Stimulated activated naive CD8-positive, alpha-beta T cell treated with anti-CD3 and anti-CD28 coated beads, Interleukin-15, Interleukin-2, amounts not matched to agents 100 U/mL and 50 U/mL, for 24 hours (primary cell): ENCODE measurements at places on chromosomes 2 and 18.

DNA sequence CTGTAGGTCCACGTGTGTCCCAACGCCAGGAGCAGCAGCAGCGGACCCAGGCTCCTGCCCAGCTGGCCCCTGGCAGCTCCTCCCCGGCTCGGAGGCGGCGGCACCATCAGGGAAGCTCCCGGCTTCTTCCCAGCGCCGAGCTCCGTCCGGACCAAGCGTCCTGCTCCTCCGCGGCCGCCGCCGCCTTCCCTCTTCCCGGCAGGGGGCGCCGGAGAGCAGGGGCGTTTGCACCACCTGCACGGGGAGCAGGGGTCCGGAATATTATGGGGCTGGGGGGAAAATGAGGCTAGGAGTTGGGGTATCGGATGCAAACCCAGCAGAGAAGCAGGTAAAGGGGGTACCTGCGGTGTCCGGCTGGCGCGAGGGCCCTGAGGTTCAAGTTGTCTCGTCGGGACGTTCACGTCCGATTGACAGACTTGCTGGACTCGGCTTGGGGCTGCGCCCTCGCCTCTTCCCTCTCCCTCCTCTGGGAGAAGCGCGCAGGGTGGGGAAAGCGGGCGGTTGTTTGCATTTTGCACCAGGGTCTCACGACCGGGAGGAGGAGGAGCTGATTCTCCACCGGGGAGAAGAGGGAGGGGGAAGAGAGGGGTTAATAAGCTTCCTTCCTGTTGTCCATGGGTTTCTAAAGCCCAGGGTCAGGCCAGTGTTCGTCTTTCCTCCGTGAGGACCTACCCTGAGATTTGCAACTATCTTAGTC lies at the start of gene CCBE1:
Gene CCBE1, minus strand, starts transcription at position 188 of the 697 bp plus-strand sequence.
- peak; percentile 73 for DNase-seq

GRCh38 chr2:134782792-134783191 lies 55.6 kb upstream of the ACMSD start:
- no peak for DNase-seq

DNA sequence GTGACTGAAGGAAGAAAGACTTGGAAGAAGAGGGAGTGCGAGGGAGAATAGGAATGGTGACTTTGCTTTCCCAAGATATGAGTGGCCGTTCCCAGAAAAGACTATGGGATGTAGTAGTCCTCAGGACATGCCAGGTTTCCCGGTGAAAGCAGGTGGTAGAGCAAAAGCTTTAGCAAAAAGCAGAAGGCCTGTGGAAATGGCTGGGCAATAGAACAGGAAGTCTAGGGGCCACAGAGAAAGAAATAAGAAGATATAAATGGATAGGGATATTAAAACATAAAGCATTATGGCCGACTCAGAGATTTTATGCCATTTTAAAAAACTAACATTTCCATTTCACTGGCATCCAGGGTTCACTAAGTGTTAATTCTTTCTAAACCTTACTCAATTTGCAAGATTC lies 1.2 kb upstream of the SERPINB13 start:
- DNase-seq: no peak

GRCh38 chr18:3008541-3008940 lies 4.4 kb downstream of the LPIN2 start:
- DNase-seq: no peak

GRCh38 chr2:217622205-217623060 lies 380.4 kb downstream of the TNS1 start:
- DNase-seq: no peak

DNA sequence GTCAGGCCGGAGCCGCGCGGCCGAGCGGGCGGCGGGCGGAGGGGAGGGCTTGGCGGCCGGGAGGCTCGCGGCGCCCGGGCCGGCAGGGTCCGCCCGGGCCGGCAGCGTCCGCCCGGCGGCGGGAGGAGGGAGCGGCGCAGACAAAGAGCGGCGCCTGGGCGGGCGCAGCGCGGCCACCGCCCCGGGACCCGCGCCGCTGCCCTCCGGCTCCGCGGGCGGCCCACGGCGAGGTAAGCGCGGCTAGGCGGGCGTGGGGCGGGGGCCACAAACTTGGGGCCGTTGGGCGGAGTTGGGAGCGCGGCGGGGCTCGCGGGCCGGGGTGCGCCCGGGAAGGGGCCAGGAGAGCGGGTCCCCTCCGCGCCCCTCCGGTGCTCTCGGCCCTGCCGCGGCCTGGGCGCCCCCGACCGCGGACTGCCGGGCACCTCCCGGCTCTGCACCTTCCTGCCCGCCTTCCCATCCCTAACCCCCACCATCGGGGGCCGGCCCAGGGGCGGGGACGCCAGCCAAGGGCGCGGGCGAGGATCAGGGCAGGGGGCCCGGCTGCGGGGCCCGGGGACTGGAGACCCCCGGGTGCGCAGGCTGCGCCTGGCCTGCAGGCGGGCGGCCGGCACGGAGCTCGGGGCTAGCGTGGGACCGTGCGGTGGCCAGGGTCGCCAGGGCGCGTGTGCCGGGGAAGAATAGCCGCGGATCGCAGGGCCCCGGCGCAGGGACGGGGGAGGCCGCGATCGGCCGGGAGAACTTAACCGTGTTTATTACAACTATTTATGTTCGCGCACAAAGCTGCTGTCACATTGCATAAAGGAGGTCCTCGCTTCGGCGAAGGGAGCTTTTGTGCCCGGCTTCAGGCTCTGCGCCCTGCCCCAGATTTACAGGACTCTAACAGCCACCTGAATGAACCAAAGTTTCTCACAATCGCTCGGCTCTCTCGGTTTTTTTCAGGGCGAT lies at the start of gene NCK2:
Gene NCK2, plus strand, starts transcription at position 4 of the 945 bp plus-strand sequence. CDS start 110,152 bp downstream, outside the sequence.
- DNase-seq: no peak

- DNase-seq: no peak
These were observed 431 bp upstream of the EIF5B start for GRCh38 chr2:99336804-99337112.

GRCh38 chr2:47002480-47003381 lies 87.1 kb upstream of the MCFD2 start:
- DNase-seq: no peak

DNA sequence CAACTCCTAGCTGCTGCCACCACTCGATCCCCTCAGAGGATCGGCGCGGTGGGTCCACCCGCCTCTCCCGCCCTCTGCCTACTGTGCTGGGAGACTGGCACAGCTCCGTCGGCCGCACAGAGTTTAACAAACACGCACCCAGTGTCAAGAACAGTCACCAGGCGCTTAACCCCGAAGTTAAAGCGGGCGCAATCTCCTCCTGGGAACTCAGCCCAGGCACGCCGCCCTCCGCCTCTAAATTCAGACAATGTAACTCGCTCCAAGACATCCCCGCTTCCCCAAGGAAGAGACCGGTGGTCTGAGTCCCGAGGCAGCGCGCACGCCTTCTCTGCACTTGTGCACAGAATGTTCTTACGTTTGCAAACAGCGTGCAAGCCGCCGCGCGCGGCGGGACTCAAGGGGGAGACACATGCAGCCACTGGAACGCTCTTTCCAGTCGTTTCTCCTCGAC lies 533 bp downstream of the CXCR4 start:
- DNase-seq: peak; percentile 65

DNA sequence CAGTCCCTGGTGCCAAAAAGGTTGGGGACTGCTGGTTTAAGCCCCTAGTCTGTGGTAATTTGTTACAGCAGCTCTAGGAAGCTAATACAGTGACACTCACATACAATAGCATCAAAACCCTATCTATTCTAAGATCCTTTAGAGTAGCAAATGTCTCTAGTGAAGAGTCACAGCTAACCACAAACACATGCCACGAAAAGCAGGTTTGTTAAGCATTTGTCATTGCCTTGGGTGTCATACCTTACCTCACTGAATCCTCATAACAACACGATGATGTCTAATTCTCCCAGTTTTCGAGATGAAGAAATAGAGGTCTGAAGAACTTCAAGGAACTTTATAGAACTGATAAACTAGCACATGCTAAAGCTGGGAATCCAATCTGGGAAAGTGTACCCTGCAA lies 29.6 kb upstream of the RNF152 start:
- DNase-seq: no peak

GRCh38 chr18:75110846-75111415 lies 98.0 kb downstream of the PTGR3 start:
- DNase-seq: no peak

- no peak for DNase-seq
These were observed 35.8 kb upstream of the GPC1 start for GRCh38 chr2:240399419-240400324.

DNA sequence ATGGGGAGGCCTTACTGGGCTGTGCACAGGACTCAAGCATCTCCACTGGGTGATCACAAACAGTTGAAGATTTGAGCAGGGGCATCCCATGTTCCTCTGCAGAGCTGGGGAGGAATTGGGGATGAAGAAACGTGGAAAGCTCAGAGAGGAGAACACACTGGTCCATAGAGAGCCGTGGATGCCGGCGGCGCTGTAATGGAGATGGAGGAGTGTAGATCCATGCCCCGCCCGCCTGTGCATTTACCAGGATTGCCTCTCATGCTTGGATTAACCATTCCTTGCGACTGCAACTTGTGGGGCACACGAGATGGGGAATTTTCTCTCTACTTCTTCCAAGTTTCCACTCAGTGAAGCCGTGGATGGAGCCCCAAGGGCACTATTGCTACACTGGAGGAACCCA lies 115.9 kb downstream of the NCK2 start:
- no peak for DNase-seq

- no peak for DNase-seq
These were observed 236.6 kb downstream of the PTH2R start for GRCh38 chr2:208643145-208643544.

- DNase-seq: no peak
These were observed 23.2 kb upstream of the IMP4 start for GRCh38 chr2:130319536-130319935.

- DNase-seq: no peak
These were observed 40.3 kb downstream of the OLA1 start for GRCh38 chr2:174208026-174208425.

- DNase-seq: no peak
These were observed 16.5 kb downstream of the HS6ST1 start for GRCh38 chr2:128302011-128302743.

- DNase-seq: peak; percentile 76
These were observed 1.7 kb downstream of the CXCR4 start for GRCh38 chr2:136116151-136116812.

DNA sequence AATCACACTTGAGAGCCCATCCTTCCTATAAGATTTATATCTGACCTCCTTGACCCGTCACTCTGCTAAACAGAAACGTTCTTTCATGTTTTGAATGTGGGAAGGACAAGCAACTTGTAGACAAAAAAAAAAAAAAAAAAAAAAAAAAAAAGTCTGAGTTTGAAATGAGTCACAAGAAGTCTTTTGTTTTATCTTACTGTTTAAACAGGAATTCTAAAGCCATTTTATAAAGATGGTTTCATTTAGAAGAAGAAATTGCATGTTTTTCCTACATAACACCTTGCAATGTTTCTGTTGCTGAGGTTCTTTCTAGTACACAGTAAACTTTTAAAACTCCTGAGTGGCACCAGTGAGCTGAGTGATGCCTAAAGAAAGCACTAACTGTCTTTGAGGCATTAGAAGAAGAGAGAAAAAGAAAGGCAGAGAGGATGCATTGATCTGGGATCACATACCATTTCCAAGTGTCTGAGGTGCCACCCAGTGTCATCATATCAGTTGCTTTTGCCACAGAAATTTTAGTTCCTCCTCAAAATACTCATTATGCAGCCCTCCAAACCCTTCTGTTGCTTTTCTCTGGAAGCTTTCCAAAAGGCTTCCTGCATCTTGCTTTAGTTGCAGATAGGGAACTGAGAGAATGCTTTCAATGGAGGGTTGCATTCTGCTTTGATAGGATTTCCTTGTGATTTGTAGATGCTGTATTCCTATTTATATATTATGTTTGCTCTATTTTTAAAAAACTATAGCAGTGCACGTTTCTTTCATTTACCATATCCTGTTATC lies 69.1 kb downstream of the ACVR2A start:
- no peak for DNase-seq

GRCh38 chr2:222797871-222798270 lies 63.0 kb upstream of the ACSL3 start:
- no peak for DNase-seq

GRCh38 chr2:240538031-240538780 lies 19.6 kb downstream of the ANKMY1 start:
- no peak for DNase-seq

DNA sequence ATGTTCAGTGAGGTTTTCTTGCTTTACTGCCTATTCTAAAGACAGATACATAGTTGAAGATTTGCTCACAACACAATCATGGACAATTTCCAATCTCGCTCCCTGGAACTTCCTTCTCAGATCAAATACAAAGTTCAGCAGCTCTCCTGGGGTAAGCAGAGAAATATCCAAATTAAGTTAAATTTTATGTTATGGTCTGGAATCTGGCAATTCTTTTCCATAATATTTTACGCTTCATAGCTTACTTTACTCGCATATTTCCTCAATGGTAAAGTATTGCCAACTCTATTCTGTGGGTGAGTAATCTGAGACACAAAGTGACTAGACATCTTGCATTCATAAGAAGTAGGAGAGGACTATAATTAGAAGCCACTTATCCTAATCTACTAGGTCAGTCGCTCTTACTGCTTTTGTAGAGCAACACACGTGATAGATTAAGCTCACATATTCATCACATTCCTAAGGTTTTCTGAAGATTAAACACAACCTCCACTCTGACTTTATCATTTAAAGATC lies 529.4 kb downstream of the CCDC85A start:
- no peak for DNase-seq
